Left forelimb (tissue), 1 donor: ENCODE measurements at places on chromosomes 1 and 21.

DNA sequence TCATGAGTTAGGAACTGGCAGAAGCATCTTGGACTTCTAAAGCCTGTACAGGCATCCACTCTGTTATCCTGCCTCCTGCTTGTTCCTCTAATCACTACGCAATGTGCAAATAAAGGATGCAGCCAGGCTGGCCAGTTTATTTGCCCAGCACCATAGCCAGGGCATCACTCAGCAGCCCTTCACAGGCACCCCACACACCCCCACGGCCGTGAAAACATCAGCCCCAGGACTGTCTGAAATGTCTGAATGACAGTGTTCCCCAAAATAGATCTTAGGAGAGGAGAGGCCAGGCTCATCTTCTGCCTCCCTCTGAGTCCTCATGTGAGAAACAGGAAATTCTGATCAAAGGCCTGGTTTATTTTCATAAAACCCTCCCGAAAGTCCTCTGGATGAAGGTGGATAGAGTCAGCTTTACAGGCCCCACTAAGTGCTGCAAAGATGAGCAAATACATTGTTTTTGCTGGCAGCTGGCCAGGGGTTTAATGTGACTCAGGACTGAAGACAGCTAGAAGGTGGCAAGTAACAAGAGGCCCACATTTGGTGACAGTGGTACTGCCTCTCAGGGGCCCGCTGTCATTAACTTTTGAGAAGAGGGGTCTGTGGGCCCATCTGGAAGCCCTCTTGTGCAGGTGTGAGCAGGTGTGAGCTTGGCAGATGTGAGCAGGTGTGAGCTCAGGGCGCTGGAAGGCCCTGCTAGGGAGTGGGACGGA is 32.9 kb downstream of the GRHL3 start:
- DNase-seq = no peak

DNA sequence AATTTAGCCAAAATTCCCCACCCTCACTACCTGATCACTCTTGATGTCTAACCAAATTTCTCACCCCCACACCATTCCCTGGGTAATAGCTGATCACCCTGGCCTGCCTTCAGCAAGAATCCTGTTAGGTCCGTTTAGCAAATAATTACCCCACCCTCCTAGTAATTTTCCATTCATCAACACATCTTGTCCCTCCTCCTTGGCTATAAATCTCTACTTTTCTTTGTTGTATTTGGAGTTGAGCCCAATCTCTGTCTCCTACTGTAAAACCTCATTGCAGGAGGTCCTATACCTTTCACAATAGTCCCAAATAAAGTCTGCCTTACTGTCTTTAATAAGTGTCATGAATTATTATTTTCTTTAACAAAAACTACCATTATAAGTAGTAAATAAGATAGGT is 6.9 kb upstream of the PRKAA2 start:
- no peak for DNase-seq

DNA sequence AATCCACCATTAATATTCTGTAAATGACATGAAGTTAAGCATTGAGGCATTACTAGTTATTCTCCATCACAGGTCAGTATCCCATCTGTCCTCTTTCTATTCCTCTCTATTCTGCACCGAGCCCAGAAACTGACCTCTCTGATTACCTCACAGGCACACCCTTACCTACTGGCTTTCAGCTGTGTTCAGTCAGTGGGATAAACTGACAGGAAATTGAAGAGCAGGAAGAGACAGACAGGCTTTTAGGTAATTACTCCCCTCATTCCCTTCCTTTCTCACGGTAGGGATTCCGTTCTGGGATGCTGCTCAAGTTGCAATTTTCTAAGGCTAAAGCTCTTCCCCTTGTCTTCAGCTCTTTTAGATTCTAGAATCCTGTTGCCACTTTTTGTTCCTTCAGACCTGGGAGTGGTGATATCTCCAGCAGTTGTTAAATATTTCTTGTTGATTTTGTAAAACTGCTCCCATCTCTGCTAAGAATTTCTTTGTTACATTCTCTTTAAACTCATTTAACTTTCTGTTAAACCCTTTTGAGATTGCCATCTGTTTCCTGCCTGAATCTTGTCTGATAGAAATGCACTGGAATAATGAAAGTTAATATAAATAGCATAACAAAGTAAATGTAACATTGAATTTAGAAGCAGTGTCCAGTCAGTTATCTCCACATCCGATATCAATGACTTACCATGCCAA is 1063.4 kb downstream of the PLA2G4A start:
- DNase-seq = no peak

DNA sequence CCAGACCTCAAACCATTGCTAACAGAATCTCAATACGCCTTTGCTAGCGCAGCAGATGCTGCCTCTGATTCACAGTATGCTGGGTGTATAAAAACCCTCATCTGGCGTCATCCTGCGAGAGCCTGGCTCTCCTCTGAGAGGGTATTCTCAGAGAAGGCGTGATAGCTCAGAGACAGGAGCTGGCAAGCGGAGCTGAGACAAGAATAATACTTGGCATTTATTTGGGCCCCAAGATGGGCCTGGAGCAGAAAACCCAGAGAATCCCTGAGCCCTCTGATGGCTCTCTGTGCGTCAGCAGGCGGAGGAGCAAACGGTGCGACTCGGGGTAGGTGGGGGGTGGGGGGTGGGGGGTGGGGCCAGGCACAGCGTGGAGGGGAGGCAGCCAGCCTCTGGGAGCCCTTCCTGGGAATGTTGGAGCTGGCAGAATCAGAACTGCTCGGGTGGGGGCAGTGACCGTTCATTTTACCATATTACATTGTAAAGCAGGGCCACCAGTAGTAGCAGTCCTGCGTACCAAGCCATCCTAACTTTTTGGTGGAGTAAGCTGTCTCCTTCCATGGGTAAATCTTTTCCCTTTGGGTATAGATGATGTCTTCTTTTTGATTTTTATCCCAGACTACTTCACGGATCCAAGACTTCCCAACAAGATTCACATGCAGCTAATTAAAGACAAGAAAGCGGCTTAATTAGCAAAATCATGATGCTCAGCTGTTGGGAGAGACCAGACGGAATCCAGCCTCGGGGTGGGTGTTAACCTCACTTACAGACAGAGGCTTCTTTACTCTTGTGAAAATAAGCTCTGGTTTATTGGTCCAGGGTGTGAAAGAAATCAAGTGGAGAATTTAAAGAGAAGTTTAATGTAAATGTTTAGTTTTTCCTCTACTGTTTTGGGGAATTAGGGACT is 7.1 kb downstream of the RIIAD1 start:
- DNase-seq = peak; percentile 57

- no peak for DNase-seq
Measured at GRCh38 chr1:163315773-163316374, 5.9 kb upstream of the NUF2 start.

DNA sequence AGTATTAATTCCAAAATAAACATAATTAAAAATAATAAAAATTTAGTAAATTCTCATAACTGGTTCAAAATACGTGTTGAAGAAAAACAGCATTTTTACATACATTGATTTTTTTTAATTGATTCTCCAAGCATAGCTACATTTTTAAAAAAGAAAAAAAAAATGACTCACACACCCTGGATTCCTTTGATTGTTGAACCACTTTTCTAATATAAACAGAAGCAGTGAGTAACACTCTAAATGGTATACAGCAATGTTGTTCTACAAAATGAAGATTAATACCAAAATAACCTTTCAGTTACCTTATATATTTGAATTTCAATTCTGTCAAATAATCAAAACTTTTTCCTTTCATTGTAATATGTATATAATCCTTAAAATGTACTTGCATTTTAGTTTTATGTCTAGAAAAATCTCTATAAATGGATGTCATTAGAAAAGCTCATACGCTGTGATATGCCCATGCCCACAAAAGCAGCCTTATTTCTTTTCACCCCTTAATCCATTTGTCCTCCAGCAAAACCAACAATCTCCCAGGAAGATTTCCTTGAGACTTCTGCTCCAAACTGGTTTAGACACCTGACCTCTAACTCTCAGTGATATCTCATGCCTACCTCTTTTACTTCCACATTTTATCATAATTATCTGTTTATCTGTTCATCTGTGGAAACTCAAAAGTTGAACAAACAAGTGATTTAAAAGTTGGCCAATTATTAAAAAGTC is 246.4 kb upstream of the NR5A2 start:
- no peak for DNase-seq

GRCh38 chr1:151526735-151527525 is 13.2 kb upstream of the TUFT1 start:
- no peak for DNase-seq

- DNase-seq = peak; percentile 74
Measured at GRCh38 chr1:201663491-201664113, 124.7 kb downstream of the NAV1 start.

DNA sequence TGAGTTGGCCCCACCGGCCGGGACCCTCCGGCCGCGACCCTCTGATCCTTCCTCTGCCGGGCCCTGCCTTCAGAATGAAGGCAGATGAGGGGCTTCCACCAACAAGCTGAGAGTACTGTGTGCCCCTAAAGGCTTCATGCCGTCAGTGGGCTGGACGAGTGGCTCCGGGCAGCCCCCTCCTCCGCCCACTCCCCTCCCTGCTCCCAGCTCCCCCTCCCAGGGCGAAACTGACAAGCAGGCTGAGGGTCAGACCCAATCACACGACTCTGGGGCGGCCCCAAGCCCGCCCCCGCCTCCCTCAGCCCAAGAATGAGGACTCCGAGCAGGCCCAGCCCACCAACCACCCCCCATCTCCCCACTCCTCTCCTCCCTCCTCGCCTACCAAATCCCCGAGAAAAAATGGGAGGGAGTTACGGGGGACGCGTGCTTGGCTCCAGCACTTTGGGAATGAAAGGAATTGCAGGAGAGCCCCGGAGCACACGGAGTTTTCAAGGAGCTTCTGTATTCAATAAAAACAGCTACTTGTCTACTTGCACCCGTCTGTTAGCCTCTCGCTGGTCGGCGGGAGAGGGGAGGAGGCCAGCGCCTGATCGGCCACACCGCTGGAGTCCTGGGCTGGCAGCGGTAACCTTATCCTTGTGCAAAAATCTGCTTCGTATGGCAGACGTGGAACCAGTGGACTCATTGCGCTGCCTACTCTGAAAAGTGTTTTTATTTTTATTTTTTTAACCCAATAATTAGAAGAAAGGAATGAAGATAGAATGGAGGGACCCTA is at the start of gene COL11A1:
COL11A1 (minus strand) TSS at position 147 of the 775 bp plus-strand sequence. CDS start 344 bp downstream, outside the sequence.
- DNase-seq = peak; percentile 86

- no peak for DNase-seq
Measured at GRCh38 chr1:222787729-222788128, 27.1 kb upstream of the DISP1 start.

DNA sequence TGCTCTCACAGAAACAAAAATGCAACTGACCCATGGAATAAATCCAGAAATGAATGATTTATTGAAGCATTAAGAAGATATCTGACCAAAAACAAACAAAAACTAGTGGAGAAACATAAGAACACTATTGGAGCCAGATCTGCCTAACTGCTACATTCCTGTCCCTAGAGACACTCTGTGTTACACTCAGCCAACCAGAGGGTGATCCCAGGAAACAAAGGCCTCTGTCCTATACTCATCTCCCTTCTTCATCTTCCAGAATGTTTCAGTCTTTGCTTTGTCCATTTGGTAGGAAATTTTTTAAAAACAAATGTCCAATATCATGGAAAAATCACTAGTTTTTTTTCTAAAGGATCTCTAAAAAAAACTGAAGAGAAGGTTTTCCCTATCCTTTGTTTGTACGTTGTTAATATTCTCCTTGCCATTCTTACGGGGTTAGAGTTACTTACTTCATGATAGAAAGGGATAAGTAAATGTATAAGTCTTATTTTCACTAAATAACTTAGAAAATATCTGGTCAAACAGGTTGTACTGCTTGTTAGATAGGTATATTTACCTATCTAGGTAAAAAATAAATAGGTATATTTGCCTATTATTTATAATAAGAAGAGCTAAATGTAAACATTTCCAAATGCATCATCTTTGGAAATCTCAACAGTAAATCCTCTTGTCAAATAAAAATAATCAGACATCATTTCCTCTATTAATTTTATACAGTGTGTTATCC is 59.1 kb downstream of the NME7 start:
- no peak for DNase-seq

DNA sequence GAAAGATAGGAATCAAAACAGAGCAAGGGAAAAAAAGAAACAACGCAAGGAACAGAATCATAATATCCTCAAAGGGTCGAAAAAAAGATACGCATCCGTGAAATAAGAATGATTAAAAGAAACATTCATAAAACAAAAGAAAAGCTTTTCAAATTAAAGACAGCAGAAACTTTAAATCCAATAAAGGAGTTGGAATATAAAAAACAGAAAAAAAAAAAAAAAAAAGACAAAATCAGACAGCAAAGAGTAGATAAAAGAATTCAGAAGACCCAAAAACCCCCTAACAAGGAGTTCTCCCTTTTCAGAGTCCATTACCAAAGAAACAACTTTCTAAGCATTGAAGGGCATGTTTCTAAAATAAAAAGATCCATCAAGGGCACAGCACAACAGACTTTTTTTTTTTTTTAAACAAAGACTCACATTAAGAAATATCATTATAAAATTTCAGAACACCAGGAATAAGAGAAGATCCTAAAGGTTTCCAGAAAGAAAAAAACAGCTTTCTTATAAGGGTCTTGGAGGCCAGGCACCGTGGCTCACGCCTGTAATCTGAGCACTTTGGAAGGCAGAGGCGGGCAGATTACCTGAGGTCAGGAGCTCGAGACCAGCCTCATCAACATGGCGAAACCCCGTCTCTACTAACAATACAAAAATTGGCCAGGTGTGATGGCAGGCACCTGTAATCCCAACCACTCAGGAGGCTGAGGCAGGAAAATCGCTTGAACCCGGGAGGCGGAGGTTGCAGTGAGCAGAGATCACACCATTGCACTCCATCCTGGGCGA is 44.7 kb downstream of the ENAH start:
- DNase-seq = no peak

GRCh38 chr21:39156024-39156423 is 27.2 kb downstream of the PSMG1 start:
- no peak for DNase-seq

- no peak for DNase-seq
Measured at GRCh38 chr1:913491-914130, 10.1 kb upstream of the SAMD11 start.

DNA sequence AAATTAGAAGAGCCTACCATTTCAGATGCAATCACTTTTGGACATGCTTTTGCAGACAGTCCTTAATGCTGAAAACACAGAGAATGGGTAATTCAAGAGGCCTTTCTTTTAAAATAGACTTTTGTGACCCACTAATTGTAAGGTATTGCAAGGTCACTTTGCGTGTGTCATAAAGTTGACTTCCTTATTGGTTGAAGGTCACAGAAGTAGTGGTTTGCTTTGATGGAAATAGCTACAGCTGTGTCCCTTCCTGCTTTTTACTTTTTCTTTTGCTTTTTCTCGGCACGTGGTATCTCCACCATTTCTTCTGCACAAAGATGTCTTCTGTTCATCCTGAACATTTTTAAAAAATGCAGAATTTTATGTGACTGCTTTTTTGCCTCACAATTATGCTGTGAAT is 146.8 kb downstream of the DYRK1A start:
- DNase-seq = no peak

GRCh38 chr1:105100102-105100501 is 1350.4 kb downstream of the AMY1C start:
- DNase-seq = no peak

DNA sequence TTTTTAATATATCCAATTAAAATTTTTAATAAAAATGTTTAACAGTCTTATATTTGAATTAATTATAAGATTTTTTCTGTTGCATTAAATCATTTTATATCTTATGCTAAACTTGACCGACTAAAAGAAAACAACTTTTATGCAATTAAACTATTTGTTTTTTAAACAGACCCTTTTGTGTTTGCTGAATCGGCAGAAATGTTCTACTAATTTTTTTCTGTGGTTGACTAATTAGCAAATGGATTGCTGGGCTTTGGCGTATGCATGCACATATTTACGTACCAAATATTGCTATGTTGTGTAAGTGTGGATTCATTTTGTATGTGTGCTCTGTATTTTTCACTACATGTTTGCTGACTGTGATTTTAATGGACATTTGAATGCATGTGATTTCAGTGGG is 174.8 kb downstream of the PBX1 start:
- DNase-seq = no peak
